NCI-H1105 (cell line): ENCODE measurements at places on chromosomes 16 and 17.

GRCh38 chr17:15651583-15652110 is 32.1 kb upstream of the FBXW10B start:
- peak; percentile 95 for DNase-seq

GRCh38 chr16:84369938-84370627 is 1.7 kb downstream of the ATP2C2 start:
- DNase-seq: no peak

GRCh38 chr17:19337712-19338023 is 24.9 kb downstream of the B9D1 start:
- no peak for DNase-seq

- no peak for DNase-seq
Observed at GRCh38 chr16:9846362-9847099, 335.7 kb downstream of the GRIN2A start.

- DNase-seq: no peak
Observed at GRCh38 chr17:22454070-22454999, 762.0 kb downstream of the KCNJ18 start.

DNA sequence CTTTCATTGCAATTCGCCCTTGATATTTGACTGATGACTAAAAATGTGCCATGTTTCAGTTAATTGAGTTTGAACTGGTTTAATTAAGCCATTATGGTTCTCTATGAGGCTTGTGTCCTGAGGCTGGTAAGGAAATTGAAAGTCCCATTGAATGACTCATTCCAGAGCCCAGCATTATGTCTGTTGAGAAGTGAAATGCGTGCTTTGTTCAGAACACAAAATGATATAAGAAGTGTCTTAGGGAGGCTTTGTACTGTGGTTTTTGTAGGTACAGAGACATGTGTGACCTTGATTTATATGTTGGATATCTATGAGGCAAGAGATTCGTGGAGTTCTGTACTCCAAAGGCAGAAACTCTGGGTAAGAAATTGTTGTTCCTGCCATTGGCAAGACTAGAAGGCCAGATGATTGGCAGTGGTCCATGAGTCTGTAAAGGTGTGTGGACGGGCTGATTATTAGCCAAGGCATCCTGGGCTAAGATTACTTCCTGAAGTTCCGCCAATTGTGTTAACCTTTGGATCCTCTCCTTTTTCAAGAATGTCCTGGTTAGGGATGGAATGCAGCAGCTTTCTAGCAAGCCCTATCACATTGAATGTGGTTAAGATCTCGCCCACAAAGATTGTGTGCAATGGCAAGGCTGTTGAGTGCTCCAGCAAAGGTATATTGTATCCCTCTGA is 103.7 kb downstream of the NPIPB5 start:
- DNase-seq: no peak

GRCh38 chr17:81346090-81346907 is 49.0 kb upstream of the BAHCC1 start:
- peak; percentile 94 for DNase-seq

GRCh38 chr17:2107506-2107905 is 52.6 kb downstream of the HIC1 start:
- DNase-seq: no peak

GRCh38 chr16:62652441-62653120 is 616.3 kb upstream of the CDH8 start:
- no peak for DNase-seq

- no peak for DNase-seq
Observed at GRCh38 chr17:27417596-27418365, 38.5 kb upstream of the KSR1 start.

GRCh38 chr16:15576960-15577958 is 65.7 kb downstream of the MARF1 start:
- DNase-seq: no peak

DNA sequence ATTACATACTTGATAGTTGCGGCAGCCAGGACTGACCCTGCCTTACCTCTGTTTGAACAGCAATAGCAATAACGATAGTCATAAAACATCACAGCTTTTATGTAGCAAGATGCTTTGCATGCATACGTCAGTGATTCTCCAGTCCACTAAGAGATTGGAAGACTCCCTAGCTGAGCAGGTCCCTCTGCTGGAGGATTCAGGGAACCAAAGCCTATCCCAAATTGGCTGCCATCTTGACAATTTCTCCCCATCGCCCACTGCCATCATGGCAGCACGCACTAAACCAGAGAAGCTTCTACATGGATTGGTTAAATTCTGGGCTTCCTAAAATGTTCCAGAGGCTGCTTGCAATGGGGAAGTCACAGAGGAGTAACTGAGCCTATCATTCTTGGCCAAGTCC is 360.6 kb upstream of the XYLT1 start:
- DNase-seq: no peak

DNA sequence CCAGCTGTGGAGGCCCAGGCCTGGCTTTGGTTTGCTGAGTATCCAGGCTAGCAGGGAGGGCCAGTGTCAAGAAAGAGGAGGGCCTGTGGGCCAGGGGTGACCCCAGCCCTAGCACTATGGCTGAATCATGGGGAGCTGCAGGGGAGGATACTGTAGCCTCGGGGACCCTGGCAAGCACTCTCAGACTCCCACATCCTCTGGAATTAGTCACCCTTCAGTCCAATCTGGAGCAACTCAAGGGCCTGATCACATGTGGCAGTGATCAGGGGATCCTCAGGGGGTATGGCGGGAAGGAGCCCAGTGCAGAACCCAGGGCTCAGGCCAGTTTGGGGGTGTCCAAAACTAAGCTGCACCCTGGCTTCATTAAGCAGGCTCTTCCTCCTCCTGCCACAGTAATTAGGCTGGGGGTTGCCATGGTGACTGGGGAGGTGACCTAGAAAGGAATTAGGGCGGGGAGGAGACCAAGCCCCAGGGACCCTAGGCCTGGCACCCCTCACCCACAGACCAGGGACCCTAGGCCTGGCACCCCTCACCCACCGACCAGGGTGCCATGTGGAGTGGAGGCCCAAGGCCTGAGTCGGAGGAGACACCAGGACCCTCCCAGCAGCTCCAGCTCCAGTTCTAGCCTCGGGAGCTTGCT is 5.8 kb downstream of the NLGN2 start:
- DNase-seq: no peak

GRCh38 chr17:78001182-78001581 is 42.7 kb downstream of the TNRC6C start:
- no peak for DNase-seq

DNA sequence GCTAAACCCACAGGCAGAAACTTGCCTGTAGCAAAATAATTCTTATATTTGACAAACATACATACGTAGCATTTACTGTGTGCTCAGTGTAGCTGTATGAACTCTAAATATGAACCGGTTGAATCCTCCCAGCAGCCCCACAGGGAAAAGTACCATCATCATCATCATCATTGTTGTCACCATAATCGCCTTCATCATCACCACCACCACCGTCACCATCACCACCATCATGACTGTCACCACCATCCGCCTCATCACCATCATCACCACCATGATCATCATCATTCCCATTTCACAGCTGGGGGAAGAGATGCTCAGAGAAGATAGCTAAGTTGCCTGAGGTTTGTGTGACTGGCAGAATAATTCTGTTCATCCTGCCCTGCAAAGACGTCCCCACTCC is 81.7 kb downstream of the IRF8 start:
- DNase-seq: no peak
